NCI-H2171 (cell line): ENCODE measurements at places on chromosomes 5 and 9.

DNA sequence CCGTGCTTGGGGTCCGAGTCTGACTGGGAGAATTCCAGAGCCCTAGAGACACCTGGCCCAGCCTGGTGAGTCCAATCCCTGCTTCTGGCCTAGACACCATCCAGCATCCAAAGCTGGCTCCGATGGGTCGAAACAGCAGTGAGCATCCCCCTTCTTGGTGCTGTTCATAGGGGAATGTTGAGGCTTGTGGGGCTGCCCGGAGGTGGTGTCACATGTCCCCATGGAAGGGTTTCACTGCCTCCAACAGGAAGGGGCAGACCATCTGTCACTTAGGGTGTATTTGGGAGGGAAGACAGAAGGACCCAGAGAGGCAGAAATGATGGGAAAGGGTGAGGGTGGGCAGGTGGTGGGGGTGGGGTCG lies 13.9 kb downstream of the C9orf50 start:
- peak; percentile 96 for DNase-seq

- DNase-seq, result no peak
Observed at GRCh38 chr9:94706922-94707321, 19.6 kb upstream of the AOPEP start.

GRCh38 chr9:134562146-134562849 lies 79.3 kb upstream of the COL5A1 start:
- no peak for DNase-seq

DNA sequence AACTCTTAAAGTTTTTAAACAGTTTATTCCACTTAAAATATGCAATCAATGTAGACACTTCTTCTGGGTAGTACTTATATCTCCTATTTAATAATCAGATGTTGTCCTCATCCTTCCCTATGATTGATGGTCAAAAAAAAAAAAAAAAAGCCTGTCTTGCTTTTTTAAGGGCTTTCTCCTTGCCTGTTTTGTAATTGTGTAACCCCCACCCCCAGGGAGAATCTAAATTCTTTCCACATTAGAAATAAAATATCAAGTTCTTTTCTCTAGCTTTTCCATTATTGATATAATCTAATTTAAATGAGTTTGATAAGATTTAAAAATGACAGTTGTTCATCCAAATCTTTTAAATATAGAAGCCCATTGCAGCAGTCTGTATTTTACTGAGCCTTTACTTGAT lies 119.7 kb downstream of the CHSY3 start:
- no peak for DNase-seq

GRCh38 chr5:93589829-93590215 lies 6.8 kb downstream of the NR2F1 start:
- no peak for DNase-seq

DNA sequence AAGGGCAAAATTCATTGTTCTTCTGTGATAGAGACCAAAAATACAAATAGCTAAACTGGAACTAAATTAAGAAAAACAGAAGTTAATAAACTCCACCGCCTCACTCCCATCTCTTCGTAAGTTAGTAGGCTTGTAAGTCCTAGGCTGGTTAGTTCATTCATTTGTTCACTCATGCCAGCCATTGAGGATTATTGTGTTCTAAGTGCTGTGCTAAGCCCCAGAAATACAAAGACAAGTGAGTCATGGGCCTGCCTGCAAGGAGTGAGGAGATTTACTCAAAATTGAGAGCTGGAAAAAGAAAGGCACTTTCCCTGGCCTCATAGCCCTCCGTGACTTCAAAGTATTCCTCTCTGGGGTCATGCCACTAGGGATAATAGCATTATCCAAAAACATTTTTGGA lies 8.5 kb downstream of the DOCK8 start:
- DNase-seq, result no peak

- no peak for DNase-seq
Observed at GRCh38 chr5:115179030-115179393, 9.3 kb upstream of the TRIM36 start.

GRCh38 chr9:71685394-71685793 lies 82.9 kb downstream of the CEMIP2 start:
- DNase-seq, result no peak

- DNase-seq, result peak; percentile 52
Observed at GRCh38 chr9:100601216-100601615, 23.3 kb downstream of the CAVIN4 start.

GRCh38 chr5:141547921-141548320 lies 59.0 kb downstream of the PCDHGC5 start:
- no peak for DNase-seq

- DNase-seq, result no peak
Observed at GRCh38 chr5:82365744-82366228, 87.6 kb upstream of the RPS23 start.

GRCh38 chr5:31492869-31493268 lies 39.0 kb downstream of the DROSHA start:
- no peak for DNase-seq

GRCh38 chr5:159216454-159216853 lies 7.1 kb upstream of the RNF145 start:
- DNase-seq, result no peak

- peak; percentile 59 for DNase-seq
Observed at GRCh38 chr5:16894236-16895057, 41.6 kb downstream of the MYO10 start.

- no peak for DNase-seq
Observed at GRCh38 chr9:87122947-87123685, 175.8 kb upstream of the GAS1 start.

- DNase-seq, result no peak
Observed at GRCh38 chr5:179623906-179624741, 653 bp upstream of the HNRNPH1 start.

- DNase-seq, result no peak
Observed at GRCh38 chr9:75455444-75455921, 367.2 kb downstream of the OSTF1 start.

GRCh38 chr9:108099854-108100253 lies 610.3 kb upstream of the KLF4 start:
- no peak for DNase-seq

GRCh38 chr5:56076486-56076885 lies 81.7 kb upstream of the IL6ST start:
- no peak for DNase-seq

GRCh38 chr5:59874675-59875074 lies 18.9 kb downstream of the PDE4D start:
- no peak for DNase-seq

GRCh38 chr9:33153666-33154065 lies 13.5 kb downstream of the B4GALT1 start:
- no peak for DNase-seq

DNA sequence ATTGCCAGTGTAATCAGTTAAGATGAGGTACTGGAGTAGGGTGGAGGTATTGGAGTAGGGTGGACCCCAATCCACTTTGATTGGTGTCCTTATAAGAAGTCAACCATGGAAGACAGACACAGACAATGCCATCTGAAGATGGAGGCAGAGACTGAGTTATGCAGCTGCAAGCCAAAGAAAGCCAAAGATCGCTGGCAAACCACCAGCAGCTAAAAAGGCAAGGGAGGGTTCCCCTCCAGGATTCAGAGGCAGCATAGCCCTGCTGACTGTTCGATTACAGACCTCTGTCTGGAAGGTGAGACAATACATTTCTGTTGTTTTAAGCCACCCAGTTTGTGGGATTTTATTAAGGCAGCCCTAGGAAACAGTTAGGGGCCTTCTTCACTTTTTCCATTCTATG lies 30.5 kb upstream of the CKMT2 start:
- no peak for DNase-seq

DNA sequence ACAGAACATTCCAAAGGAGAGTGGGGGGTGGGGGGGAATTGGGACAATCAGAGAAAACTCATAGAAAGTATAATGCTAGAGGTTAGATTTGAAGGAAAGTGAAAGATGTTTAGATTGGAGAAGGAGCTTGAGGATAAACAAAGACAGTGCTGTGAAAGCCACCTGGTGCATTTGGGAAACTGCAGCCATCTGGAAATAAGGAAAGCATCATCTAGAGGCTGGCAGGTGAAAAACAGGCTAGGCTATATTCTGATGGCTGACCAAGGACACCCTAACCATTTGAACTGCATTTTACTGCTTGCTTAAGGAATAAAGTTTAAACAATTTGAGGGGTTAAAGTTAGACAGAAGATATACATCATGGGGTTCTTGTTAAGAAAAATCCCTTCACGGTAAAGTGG lies 296.4 kb downstream of the CETN3 start:
- DNase-seq, result no peak

DNA sequence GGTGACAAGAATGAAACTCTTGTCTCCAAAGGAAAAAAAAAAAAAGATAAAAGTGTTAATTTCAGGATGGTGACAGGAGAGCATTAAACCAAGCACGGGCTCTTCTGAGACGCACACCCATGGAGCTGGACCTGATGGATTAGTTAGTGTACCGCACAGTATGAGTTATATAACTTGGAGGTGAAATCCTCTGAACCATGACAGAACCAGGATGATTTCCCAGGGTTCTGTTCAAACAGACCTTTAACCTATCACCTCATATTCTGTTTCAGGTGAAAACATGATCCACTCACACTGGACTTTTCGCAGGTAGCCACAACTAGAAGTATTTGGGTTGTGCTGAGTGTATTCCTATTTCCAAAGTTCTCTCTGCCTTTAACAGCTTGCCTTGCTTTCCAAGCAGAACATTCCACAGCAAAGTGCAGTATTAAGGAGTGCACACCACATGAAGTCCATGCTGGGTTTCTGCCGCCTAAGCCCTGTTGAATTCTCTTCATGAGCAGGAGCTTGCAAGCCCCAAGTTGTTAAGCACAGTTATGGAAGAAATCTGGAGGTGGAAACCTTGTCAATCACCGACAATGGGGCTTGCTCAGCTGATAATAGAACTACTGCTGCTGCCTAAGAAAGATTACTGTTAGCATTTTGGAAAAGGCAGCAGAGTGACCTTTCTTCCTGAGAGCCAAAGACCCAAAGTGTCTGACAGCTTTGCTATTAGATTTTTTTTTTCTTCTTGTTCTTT lies 461.7 kb downstream of the TLE1 start:
- DNase-seq, result no peak

DNA sequence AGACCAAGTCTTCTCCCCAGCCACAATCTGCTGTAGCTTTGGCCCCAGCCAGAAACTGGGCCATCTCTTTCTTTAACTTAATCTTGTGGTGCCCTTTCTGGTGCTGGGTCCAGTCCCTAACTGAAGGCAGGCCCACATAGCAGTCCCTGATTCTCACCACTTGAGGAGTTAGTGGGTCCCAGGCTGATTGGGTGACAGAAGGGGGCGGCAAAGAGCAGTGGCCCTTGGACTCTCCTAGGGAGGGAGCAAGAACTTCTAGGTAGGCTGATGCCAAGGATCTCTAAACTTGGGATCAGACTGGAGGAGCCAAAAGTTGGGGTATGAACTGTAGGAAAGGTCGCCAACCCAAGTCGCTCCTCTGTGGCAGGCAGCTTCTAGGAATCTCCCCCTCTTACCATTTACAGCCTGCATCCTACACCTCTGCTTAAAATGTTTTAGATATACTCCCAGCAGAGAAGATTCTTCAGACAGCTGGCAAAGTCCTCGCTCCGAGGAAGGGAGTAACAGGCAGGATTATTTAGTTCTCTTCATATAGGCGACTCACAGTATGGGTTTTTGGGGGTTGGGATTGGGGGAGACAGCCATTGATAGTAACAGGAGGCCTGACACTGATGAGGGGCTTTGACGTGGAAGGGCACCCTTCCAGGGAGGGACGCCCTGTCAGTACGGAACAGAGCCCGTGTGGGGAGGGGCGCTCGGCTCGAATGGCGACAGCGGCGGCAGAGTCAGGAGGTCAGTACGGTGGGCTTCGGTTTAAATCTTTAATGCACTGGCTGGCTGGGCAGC lies 2.0 kb upstream of the CCL27 start:
- DNase-seq, result no peak

DNA sequence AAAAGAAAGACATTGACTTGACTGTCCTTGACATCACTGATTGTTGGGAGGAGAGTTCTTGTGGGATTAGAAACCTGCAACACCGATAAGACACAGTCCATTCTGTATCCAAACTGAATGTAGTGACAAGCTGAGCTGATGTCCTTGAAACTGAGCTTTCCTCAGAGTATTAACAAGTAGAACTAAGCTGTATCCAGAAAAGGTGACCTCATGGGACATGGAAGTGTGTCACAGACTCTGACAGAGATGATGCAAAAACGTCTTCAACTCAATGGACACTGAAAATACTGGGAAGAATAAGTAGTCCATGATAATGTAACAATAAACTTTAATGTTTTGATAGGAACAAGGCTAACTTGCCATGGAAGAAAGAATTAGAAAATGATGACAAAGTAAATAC lies 690.1 kb downstream of the CDH18 start:
- no peak for DNase-seq

DNA sequence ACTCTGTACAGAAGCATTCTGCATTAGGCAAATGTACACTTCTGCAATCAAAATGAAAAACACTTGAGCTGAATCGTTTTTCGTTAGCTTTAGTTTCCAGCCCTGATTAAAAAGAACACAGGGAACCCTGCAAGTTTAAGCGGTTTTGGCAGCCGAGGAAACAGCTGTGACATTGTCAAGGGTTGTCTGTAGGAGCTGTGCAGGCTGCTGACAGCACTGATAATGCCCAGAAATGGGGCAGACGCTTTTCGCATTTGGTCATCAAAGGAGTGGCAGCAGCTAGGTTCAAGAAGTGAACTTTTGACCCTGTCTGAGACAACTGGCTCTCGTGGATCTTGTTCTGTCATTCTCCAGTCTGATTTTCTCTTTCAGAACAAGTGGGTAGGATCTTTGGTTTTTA lies 165.6 kb upstream of the CCDC152 start:
- DNase-seq, result no peak

GRCh38 chr5:144083185-144083584 lies 87.3 kb downstream of the YIPF5 start:
- no peak for DNase-seq

DNA sequence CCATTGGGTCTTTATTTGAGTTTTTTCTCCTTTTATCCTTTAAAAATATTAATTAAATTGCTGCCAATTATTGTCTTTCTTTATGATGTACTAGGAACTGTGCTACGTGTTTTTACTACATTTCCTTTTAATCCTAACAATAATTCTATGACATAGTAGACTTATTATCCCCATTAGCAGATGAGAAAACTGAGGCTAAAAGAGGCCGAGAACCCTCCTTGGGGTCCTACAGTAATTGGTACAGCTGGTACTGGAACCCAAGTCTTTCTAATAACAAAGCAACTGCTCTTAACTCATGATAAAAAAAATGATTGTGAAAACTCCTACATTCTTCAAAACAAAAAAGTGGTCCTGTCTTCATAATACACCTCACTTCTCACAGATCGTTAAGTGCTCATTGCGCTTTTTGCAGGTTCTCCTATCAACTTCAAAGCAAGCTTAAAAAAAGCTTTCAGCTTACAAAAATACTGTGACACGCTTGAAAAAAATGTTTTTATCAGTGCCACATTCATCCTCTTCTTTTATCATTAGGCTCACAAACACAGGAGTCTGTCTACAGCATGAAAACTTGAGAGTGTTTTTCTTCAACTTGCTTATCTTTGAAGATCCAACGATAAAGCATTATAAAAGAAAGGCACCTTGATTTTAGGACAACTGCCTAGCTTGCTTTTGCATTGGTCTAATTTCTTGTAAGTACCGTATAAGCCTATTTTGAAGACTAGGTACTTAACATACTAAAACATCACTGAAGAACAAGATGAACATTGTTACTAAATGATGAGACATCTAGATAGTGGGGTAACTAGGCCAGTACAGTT lies 32.4 kb downstream of the FYB1 start:
- no peak for DNase-seq

GRCh38 chr9:129394061-129394885 lies 216.2 kb upstream of the IER5L start:
- DNase-seq, result no peak
